ENCODE measurements at places on chromosomes 1 and 21.

GRCh38 chr1:207064561-207064960, 11.5 kb downstream of the PFKFB2 start:
- DNase-seq, result no peak

- no peak for DNase-seq
These were observed 25.7 kb downstream of the DNAJC11 start for GRCh38 chr1:6675941-6676340.

DNA sequence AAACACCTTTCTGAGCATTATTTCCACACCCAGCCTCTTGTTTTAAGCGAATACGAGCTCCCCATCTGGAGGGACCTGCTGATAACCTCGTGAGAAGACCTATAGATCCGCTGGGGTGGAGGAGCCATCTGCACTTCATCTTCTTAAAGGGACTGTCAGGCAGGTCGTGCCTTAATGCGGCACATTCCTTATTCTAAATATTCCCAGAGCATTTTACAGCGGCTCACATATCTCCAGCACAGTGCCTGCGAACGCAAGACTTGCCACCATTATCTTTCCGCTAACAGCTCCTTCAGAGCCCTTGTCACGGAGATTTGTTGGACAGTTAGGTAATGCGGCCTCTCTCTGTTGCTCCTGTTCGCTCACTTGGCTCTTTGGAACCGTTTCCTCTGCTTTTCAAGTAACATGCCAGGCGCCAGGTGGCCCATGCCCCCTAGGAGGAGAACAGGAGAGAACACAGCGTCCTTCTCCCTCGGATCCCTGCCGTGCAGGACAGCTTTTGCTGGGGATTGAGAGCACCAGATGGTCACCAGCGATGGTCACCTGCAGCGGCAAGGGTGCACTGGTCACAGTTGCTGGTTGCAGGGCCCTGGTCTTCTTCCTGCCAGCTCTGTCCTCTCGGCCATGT, 162.4 kb downstream of the PGBD5 start:
- DNase-seq, result no peak

DNA sequence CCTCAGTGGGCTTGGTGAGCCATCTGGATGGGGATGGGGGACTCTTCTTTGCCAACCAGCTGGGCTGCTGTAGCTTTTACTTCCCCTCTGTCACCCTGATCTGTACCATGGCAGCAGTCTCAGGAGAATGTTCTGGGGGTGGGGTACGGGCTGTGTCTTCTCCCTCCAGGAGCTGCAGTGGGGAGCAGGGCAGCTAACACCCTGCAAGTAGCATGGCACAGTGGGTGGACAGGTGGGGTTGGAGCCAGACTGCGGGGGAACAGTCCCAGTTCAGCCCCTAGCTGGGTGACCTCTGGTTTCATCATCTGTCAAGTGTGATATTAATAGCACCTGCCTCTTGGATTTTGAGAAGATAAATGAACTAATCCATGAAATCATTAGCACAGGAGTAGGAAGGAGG, 3.1 kb downstream of the NFASC start:
- no peak for DNase-seq

DNA sequence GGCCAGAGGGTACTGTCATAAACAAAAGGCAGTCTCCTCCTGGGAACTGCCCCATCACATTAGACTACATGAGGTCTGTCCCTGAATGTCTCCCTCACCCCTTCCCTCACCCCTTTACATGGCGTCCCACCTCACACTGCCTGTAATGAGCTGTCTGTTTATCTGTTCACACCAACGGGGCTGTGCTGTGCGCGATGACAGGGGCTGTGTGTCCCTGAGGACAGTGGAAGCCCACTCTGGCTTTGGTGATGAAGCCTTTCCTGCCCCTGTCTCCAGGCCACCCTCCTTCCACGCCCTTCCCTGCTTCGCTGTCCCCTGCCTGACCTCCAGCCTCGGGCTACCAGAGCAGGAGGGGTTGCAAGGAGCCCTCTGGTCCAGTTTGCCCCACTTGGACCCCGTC, 22.7 kb downstream of the RHBG start:
- DNase-seq, result no peak

- no peak for DNase-seq
These were observed 21.6 kb downstream of the C2CD2 start for GRCh38 chr21:41932191-41932575.

DNA sequence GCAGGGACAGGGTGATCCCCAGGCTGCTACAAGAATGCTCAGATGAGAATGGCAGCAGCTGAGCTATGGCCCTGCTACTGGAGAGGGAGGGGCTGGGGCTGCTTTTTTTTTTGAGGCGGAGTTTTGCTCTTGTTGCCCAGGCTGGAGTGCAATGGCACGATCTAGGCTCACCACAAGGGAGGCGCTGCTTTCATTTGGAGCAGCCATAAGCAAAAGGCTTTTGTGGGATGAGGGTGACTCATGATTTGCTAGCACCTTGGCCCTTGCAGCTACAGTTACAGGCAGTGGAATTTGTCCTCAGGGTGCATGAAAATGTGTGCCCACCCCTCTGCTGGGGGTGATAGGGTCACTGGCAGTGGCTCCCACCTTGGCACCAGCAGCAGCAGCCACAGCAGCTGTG, 32.4 kb upstream of the CYP4A22 start:
- DNase-seq, result no peak

- DNase-seq, result no peak
These were observed 256.7 kb upstream of the KIAA0040 start for GRCh38 chr1:175449306-175449705.

DNA sequence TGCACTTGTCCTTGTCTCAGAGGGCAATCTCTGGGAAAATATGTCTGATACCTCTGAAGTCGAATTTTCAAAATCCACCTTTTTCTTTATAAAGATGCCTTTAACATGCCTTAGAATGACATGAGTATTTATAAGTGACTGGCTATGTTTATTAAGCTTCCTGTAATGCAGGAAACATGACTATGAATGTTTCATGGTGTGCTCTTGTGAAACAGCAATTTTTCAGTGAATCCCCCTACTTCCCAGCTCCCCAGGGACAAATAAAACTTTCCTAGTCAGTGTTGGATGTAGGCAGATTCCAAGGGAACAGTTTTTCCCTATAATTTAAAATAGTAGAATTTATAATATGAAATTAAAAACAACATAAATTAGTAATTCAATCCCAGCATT, 437.0 kb downstream of the LMO4 start:
- DNase-seq, result no peak

DNA sequence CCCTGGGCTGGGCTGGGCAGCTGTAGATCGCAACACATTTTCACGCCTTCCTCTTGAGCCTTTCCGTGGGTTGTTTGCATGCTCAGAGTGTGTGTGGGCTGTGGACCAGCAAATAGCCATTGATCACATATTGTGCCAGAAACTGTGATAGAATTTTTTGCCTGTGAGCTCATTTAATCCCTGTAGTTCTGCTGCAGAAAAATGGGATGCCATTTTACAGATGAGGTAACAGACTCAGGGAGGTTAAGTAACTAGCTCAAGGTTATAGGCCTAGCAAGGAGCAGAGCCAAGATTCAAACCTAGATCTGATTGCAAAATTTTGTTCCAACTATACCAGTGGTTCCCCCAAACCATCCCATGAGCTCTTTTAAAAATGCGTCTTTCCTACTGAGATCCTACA, 10.5 kb downstream of the SPATA46 start:
- no peak for DNase-seq

- peak; percentile 54 for DNase-seq
These were observed 20.0 kb downstream of the MEF2D start for GRCh38 chr1:156480411-156481192.

DNA sequence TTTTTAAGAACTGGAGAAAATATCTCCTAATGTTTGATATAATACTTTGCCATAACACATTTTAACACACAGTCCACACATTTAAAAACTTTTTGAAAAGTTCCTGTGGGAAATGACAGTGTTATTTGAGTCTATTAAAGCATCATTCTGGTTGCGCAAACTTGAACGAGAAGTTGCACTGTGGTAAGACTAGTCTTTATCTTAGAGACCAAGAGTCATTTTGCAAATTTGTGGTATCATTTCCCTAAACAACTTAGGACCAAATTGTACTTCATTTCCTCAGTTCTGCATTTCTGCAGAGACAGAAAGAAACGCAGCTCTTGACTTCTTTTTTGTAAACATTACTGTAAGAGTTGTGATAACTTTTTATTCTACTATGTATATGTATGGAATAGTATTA, at the start of gene RGS18:
Gene RGS18 (plus strand): TSS at position 282 of the 400 bp plus-strand sequence. CDS start 176 bp downstream, outside the sequence.
- DNase-seq, result no peak

- DNase-seq, result no peak
These were observed 442 bp upstream of the CSMD2 start for GRCh38 chr1:34165422-34165921.

- DNase-seq, result no peak
These were observed 281.2 kb downstream of the RRAGC start for GRCh38 chr1:38578271-38578951.

DNA sequence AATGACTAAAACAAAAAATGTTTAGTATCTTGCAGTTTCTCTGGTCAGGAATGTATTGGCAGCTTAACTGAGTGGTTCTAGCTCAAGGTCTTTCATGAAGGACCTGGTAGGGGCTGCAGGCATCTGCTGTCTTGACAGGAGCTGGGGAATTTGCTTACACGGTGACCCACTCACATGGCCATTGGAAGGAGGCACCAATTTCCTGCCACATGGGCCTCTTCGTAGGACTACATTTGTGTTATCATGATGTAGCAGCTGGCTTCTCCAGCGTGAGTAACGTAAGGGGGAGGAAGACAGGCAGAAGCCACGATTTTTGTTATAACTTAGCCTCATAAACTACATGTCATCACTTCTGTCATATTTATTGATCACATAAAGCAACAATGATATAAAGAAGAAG, 376.3 kb downstream of the AMY1C start:
- DNase-seq, result no peak

DNA sequence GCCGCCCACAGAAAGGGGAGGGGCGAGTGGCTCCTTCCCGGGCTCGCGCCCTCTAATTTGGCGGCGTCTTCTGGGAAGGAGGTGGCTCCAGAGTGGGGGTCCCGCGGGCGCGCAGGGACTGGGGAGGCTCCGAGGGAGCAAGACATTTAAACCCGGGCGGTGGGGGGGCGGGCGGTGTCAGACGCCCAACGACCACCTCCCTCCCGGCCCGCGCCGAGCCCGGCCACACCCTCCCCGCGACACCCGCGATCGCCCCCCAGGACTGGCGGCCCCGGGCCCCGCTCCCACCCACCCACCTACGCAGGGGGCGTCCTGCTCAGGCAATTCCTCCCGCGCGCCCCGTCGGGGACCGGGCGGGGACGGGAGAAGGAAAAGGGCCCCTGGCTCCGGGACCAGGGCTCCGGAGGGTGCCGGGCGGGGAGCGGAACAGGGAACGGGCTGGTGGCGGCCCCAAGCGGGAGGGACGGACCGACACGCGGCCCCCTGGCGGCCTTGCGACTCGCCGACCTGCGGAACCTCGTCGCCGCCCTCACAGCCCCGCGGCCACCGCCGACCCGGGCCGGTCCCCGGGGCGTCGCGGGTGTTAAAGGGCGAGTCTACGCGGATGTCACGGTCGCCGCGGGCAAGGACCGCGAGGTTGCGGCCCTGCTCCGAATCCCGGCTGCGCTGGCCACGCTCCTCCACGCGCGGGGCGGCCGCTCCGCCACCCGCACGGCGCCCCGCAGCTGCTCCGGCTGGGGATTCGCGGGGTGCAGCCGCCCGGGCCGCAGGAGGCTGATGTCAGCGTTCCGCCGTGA, 94.0 kb upstream of the FMN2 start:
- DNase-seq, result no peak

- DNase-seq, result no peak
These were observed 7.1 kb downstream of the DHCR24 start for GRCh38 chr1:54879872-54880271.

- DNase-seq, result no peak
These were observed 19.4 kb downstream of the COL6A1 start for GRCh38 chr21:46000731-46001641.

DNA sequence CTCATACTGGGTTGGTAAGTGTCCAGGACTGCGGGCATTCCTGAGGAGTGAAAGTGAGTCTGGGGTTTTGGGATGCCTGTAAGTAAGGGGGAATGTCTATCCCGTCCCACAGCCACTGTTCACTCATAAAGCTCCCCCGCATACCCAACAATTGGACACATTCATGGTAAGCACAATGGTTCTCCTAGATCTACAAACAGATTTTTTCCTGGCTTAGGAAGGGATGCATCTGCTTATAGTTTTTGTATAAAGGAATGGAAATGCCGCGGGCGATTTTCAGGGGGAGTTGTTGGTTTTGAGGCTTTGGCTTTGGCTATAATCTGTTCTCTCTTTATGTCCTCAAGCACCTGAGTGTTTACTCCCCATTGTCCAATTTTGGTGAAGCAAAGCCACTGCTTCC, 7.1 kb downstream of the ERVH48-1 start:
- no peak for DNase-seq

DNA sequence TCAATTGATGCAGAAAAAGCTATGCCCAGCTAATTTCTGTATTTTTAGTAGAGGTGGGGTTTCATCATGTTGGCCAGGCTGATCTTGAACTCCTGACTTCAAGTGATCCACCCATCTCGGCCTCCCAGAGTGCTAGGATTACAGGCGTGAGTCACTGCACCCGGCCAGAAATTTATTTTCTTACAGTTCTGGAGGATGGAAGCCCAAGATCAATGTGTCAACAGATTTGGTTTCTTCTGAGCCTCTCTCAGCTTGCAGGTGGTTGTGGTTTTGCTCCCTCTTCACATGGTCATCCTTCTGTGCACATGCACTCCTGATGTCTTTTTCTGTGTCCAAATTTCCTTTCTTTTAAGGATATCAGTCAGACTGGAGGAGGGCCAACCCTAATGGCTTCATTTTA, 35.6 kb downstream of the SHCBP1L start:
- no peak for DNase-seq

DNA sequence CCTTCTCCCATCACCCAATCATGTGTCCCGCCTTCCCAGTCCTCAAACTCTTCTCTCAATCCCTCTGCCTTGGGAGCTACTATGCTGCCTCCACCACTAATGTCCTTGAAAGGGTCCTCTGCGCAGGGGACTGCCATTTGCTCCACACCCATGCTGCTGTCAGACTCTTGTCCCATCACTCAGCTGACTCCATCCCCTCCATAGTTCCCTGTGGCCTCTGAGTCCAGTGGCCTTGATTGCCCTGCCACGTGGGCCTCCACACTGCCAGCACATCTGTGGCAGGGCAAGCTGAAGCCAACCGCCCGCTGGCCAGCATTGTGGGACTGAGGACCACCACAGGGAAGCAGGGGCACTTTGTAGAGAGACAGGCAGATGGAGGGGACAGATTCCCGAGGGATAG, 1.3 kb upstream of the TNNT2 start:
- DNase-seq, result no peak

DNA sequence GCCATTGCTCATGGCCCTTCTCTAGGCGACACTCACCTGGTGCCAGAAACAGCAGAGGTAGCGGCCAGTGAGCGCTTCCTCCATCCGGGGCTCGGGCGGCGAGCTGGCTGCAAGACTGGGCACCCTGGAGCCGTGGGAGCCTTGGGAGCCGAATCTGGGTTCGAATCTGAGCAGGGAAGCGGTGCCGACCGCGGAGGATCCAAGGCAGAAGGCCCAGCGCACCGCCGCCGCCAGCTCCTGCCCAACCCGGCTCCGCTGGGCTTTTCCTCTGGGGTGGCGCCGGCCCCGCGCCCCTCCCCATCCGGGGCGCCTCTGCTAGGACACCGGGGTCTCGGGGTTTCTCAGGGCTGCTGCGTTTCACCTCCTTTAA, 1.7 kb upstream of the PRDM16 start:
- DNase-seq, result no peak

All from stimulated activated CD8-positive, alpha-beta memory T cell treated with anti-CD3 and anti-CD28 coated beads, Interleukin-4, amount 100 ng/mL, for 4 hours (primary cell).